ENCODE measurements at places on chromosomes 3 and 15.

DNA sequence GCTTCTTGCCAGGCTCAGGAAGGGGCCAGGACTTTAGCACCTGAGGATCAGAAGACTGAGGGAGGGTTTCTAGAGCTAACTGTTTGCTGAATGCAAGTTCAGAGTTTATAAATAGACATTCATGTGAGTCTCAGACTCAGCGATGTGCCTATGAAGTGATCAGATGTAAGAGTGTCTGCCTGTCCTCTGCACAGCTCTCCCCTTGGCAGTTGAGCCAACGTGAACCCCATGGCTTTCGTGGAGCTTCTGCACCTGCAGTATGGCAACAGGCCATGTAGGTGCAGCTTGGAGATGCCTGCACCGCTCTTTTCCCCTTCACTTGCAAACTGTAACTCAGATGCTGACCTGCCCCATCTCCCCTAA lies 141.9 kb downstream of the CHDH start:
- DNase-seq = no peak

GRCh38 chr15:67164401-67164791 lies 90.1 kb downstream of the AAGAB start:
- no peak for DNase-seq

- no peak for DNase-seq
Observed at GRCh38 chr3:126293370-126294082, 63.7 kb downstream of the KLF15 start.

DNA sequence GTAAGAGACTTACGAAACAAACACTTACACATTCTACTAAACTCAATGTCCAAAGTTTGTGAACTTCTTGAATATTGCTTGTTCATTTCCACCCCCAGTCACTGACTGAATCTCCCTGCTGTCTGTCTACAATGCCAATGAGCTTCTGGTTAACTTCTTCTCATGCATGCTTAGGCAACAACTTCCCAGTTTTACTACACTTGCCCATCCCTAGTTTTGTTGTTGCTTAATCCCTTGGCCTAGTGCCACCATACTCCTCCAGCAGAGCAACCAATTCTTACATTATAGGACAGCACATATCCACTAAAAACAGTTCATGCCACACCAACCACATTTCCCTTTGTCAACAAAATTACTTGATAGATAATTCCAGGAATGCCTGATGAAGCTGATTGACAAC lies 40.9 kb upstream of the CCR2 start:
- DNase-seq = no peak

- no peak for DNase-seq
Observed at GRCh38 chr15:79572691-79573404, 140.7 kb downstream of the MINAR1 start.

Data from stimulated activated CD4-positive, alpha-beta T cell treated with anti-CD3 and anti-CD28 coated beads, Interleukin-2, amount 100 ng/mL, for 48 hours (primary cell).